GM12892 (cell line): ENCODE measurements at places on chromosomes 1 and 21.

GRCh38 chr1:155176544-155177071 is 3.0 kb downstream of the TRIM46 start:
- peak; percentile 93 for DNase-seq

DNA sequence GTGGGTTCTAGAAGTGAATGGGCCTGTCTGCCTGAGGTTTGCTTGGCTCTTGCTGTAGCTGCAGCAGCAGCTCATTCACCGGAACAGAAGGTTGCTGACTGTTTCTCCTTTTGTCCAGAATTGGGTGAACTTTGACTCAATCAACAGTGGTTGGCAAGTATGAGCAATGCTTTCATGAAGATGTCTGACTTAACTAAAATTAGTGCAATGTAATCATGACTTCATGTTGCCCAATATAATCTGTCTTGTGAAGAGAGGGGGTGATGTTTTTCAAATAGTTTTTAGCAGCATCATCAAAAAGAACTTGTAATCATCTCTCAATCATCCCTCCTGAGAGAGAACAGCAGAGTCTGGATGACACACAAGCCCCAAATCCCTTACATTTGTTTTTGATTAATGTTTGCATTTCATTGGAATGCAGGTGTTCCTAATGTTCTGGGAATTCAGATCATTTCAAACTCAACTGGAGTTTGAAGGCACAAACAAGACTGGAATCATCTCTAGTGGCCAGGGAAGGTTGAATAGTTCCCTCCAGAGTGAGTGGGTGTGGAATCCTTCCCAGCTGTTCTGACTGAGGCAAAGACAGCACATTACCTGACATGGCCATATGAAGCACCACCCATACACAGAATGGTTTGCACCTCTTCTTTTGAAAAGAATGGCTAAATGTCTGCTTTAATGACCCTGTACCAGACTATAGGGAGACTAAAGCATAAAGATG is 82.9 kb downstream of the HLX start:
- no peak for DNase-seq

- no peak for DNase-seq
Observed at GRCh38 chr1:29532285-29532684, 296.0 kb downstream of the PTPRU start.

DNA sequence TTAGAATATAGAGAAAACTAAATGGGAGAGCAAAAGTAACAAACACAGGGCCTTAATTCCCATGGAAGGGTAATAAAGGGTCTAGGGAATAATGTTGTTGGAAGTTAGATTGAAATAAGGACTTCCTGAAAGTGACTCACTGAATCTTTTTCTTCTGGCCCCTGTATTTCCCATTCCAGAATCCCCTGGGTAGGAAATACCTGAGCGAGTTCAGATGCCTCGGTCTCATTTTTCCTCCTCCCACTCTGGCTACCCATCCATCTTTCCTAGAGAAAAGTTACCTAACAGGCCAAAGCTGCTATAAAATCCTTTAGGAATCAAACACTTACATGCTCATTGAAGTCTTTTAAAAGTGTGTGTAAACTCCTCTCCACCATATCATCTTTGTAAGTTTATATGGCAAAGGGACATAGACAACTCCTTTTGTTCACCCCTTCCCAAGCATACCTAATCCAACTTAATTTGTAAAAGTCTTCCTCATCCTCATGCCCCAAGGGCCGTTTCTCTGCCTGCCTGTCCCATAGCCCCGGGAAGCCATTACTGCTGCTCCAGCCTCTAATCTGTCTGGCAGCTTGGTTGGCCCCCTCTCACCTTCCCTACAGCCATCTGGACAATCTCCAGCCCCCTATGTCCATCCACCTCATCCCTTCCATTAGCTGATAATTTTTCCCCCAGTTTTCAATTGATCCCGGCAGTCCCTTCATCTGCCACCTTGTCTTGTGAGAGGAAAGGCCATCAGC is 3.3 kb upstream of the MEF2D start:
- DNase-seq, result no peak

DNA sequence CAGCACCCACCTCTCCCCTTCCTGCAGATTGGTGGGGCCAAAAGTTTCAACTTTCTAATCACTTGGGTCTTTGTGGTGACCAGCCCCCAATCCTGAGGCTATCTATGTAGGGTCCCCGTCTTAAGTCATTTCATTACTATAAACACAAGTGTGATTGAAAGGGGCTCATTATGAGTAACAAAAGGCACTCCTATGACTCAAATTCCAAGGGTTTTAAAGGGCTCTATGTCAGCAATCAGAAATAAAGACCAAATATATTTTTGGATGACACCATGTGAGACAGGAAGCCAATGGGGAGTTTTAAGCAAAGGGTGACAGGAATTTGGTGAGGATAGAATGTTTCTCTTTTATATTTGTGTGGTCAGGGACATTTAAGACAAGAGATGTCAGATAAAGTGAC is 6.2 kb downstream of the ERO1B start:
- no peak for DNase-seq

- DNase-seq, result no peak
Observed at GRCh38 chr1:84374991-84375696, 23.1 kb upstream of the DNASE2B start.

DNA sequence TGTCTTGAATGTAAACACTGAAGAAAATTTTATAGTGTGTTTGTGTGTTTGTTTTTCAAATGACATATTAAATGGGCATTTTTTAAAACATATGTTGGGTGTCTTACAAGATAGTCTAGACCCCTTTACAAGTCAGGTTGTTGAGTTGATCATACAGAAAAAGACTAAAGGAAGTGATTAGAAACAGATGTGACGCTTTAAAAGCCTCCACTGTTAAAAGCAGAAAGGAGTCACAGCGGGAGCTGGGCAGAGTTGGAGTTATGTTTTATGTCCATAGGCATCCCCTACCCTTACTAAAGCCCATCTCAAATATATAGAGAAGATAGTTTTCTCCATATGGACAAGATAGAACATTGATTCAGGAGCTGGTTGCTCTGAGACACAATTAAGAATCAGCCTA is 393.9 kb downstream of the PLPP3 start:
- no peak for DNase-seq

GRCh38 chr1:226946841-226947240 is 6.7 kb downstream of the COQ8A start:
- DNase-seq, result no peak

GRCh38 chr21:37984416-37984815 is 68.2 kb upstream of the KCNJ6 start:
- no peak for DNase-seq

- peak; percentile 74 for DNase-seq
Observed at GRCh38 chr1:6785728-6786505, 663 bp downstream of the CAMTA1 start.

DNA sequence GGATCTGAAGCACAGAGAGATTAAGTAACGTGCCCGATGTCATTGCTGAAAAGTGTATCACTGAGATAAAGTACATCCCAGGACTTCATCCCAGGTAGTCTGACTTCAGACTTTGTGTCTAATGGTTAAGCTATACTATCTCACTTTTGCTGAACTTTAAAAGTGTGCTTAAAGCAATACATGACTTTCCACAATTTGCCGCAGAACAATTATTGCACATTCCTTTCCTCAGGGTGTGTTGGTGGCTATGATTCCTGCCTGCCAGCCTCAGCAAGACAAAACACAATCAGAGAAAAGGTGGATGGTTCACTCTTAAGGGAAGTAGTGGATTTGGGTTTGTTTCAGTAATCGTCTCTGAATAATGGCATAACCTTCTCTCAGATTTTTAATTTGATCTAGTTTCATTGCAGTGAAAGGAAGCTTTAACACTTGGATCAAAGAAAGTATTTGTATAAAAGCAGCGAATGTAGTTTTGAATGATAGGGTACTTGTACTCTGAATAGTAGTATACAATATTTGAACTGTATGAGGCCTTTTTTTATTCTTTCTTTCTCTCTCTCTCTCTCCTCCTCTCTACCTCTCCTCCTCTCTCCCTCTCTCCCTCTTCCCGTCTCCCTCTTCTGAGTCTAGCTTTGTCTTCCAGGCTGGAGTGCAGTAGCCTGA is 47.0 kb downstream of the CNST start:
- DNase-seq, result no peak

DNA sequence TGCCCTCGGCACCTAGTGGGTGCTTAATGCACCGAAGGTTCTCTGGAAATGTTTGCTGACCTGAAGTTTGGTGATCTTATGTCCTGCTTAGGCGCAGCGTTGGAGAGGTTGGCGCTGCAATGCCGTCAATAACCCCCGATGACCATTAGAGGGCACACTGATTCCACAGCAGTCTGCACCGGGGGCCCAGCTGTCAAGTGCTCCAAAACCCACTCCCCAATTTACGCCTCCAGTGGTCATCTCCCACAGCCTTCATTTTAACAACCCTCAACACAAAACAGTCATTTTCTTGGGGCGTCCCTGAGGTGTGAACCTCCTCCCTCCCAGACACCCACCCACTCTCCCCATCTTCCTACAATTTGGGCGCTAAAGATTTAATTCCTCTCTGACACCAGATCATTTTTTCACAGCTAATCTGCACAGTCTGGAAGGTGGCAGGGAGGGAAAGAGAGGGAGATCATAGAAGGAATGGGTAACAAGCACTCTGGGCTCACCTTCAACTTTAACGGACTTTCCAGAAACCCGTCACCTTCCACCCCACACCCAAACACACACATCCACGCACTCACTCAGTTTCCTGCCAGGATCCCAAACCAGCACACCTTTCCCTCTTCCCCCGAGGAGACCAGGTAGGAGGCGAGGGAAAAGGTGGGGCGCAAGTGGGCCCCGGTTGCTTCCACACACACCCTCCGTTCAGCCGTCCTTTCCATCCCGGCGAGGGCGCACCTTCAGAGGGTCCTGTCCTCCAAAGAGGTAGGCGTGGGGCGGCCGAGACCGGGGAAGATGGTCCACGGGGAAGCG is 570 bp upstream of the NPR1 start:
- peak; percentile 53 for DNase-seq

- DNase-seq, result no peak
Observed at GRCh38 chr1:204438628-204439027, 27.0 kb upstream of the PPP1R15B start.

GRCh38 chr1:53860967-53861411 is 22.9 kb upstream of the NDC1 start:
- DNase-seq, result peak; percentile 25

DNA sequence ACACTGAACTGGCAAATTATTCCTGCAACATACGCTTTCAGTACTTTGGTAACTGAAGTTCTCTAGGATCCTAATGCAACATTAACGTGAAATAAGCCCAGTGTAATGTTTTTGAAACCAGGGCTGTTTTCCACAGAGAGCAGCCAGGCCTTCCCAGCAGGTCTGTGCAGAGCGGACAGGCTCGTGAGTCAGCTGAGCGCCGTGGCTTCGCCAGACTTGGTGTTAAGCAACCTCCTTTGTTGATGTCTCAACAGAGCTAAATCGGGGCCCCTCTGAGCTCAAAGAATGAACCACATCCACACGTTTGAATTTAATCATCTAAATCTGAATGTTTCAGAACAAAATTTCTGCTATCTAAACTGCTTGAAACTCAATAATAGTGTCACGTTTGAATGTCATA is 181.8 kb upstream of the FMN2 start:
- DNase-seq, result no peak

- DNase-seq, result no peak
Observed at GRCh38 chr1:84427250-84428188, 29.2 kb downstream of the DNASE2B start.

GRCh38 chr1:201369209-201369608 is 8.3 kb downstream of the TNNT2 start:
- DNase-seq, result no peak

- DNase-seq, result no peak
Observed at GRCh38 chr1:224505454-224506093, 71.0 kb upstream of the WDR26 start.

DNA sequence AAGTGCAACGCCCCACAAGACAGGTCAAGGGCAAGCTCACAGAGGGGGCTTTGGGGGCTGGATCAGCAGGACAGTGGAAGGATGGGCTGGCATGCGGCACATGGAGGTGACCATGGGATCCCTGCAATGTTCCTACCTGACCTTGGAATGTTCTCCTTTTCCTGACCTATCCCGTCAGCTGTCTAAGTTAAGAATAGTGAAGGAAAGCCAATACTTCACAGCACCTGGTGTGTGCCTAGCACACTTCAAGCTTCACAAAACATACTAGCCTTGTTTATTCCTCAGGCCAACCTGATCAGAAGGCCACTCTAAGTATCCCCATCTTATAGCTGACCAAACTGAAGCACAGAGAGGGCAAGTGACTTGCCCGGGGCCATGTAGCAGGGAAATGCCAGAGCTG is 31.2 kb downstream of the LRRC38 start:
- no peak for DNase-seq

- DNase-seq, result no peak
Observed at GRCh38 chr1:201556841-201557571, 18.1 kb downstream of the NAV1 start.

DNA sequence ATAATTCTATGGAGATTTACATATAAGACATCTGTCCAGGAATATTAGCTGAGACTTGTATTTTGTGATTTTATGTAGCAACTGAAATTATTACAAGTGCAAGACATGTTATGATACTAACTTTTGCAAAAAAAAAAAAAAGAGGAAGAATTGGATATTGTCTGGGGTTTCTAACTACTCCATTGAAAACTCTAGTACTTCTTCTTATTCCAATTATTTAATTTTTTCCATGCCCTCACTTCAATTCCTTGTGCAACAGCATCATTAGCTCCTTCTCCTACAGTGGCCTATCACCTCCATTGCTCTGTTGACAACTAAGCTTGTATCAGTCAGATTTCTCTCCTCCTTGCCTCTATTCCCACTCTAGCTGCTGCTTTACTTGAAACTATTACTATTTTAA is 126.6 kb downstream of the PTPRC start:
- DNase-seq, result no peak
